Cerebellar nuclear complex (tissue), 1 donor: ENCODE measurements at places on chromosomes 2 and 18.
A peak's percentile ranks its signal among the peaks of the same experiment; 100 is the strongest.

DNA sequence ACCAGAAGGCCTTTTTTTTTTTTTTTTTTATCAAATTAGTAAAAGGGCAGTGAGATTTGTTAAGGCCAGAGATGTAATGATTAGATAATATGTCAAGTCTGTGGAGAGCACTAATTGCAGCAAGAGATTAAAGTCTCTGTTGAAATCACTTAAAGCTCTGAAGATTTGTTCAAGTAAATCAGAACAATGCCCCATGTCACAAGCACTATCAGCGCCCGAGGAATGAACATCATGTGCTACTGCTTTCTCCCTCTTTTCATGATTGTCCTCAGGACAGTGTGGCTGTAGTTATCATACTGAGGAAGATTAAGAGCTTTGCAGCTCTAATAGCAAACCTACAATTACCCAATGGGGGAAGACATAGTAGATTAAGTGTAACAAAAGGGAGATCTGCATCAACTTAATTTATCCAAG is 71.1 kb downstream of the TDRD15 start:
- no peak for DNase-seq

- no peak for DNase-seq
Observed at GRCh38 chr18:12258719-12259705, 4.9 kb downstream of the CIDEA start.

DNA sequence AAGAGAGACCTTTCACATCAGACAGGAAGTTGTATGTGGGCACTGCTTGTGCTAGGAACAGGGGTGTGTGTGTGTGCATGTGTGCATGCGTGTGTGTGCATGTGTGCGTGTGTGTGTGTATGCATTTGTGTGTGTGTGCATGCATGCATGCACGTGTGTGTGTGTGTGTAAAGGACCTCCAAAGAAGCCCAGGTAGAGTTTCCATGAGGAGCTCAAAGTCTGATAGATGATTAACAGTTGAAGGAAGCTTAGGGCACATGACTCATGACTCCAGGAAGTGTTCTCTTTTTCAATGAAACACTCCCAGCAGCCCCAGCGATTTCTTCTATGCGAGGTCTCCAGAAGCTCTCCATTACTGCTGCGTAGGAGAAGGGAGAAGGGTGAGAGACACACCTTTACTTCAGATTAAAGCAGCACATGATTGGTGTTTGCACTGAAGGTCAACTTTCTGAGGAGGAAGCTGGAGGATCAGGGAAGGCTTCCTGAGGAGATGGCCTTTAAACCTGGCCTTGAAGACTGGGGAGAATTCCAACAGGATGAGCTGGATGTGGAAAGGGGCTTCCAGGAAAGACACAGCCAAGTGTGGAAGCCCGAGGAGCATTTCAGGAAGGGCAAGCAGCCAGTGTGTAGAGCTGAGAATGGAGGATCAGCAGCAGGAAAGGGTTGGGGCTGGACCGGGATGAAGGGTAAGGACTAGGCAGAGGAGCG is 77.7 kb downstream of the SMAD4 start:
- no peak for DNase-seq

- no peak for DNase-seq
Observed at GRCh38 chr18:51342815-51343214, 145.3 kb upstream of the MEX3C start.

GRCh38 chr2:24210106-24210455 is 35.2 kb downstream of the FAM228A start:
- no peak for DNase-seq

- DNase-seq: no peak
Observed at GRCh38 chr2:190996338-190996946, 17.5 kb downstream of the STAT1 start.

DNA sequence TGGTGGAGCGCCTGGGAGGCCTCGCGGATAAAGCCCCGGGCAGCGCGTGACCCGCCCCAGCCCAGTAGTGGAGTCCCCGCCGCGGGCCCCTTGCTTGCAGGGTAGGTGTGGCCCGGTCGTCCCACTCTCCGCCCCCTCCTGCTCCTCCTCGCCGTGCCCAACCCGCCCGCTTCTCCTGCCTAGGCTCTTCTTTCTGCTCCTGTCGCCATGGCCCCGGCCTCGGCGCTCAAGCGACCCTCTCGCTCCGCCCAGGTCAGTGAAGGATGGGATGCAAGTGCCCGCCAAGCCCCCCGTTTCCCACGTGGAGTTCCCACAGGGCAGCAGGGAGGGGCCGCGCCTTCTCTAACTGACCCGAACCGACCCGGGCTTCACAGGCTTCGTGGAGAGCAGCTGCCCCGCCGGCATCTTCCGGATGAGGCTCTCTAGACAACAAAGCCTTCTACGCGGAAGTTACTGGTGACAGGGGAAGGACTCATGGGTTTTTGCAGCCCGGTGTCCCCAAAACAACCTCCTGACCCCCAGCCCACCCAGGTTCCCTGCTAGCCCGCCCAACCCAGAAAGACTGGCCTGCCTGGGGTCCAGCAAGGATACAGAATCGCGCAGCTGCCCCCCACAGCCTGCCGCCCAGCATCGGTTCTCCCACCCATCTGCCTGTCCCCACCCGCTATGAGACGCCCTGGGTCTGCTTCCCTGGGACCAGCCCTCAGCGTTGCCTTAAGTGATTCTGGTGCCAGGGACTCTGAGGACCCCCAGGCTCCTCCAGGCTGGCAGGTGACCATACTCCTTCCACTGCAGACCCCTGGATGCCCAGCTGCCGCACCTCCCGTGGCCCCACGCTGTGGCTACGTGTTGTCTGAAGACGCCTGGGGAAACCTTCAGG is 32.8 kb downstream of the TTC32 start:
- DNase-seq: no peak

- no peak for DNase-seq
Observed at GRCh38 chr2:61799099-61799498, 54.8 kb downstream of the FAM161A start.

DNA sequence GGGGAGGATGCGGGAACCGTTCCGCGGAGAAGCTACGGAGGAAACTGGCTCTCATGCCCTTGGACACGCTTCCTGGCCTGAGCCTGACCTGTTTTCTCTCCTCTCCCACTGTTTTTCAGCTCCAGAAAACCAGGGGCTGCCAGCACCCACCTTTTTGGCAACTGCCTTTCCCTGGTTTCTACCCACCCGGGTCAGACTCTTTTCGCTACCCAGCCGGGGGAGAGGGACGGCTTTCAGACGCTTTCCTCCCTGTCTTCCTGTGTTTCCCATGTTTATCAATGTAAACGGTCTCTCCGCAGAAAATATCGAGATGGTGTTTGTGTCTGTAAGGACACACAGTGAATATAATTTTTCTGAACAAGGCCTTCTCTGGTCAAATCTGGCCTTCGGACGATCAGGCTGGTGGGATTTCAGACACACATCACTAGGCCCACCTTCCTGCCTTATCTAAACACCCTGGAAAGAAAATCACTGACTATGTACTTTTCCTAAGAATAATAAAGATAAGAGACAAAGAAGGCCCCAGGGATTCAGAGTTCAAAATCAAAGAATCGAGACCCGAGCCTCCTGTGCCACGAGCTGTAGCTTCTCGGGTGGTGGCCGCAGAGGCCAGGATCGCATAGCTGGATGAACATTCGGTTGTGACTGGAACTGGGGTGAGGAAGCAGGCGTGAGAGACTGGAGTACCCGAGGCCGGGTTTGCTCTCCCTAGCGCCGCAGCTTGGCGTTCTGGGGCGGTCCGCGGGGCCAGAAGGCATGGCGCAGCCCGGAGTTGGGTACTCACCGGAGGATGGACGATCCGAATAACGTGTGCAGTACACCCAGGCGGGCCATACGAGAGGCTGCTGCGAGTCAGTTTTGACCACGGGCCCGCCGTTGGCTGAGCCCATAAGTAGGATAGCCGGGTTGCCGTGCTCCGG is 1.7 kb downstream of the EN1 start:
- DNase-seq: no peak

- DNase-seq: no peak
Observed at GRCh38 chr2:8197101-8197500, 484.8 kb upstream of the ID2 start.

DNA sequence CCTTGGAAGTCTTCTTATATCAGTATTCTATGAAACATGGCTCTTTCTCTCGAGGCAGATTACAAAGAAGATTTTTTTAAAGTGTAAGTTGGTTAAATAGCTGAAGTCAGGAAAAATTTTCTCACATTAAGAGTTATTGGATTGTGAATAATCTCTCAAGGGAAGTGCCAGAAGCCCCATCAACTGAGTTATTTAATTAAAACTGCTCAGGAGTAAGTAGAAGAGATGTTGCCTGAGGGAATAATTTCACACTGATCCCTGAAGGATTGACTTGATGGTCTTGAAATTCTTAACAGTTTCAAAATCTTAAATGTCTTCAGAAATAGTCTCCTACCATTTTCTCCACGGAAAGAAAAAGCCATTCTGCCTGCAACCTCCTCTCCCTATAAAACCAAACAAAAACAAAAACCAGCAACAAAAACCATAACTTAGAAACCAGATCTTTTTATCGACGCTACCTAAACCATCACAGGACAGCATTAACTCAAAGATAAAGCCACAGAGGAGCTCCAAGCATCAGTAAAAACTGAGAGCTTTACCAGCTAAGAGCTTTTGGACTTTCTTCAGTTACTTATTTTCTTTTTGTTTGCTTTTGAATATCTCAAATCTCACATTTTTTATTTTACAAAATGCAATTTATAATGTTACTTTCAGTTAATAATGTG is 12.9 kb downstream of the CD226 start:
- no peak for DNase-seq

- peak; percentile 81 for DNase-seq
Observed at GRCh38 chr2:127526132-127527000, at the start of gene IWS1. Gene IWS1, minus strand, starts transcription at chr2:127526489. Its CDS starts 281 bp downstream, at chr2:127526208.

- no peak for DNase-seq
Observed at GRCh38 chr2:558302-558642, 118.9 kb downstream of the TMEM18 start.

GRCh38 chr18:32542221-32542798 is 71.6 kb upstream of the GAREM1 start:
- DNase-seq: no peak

DNA sequence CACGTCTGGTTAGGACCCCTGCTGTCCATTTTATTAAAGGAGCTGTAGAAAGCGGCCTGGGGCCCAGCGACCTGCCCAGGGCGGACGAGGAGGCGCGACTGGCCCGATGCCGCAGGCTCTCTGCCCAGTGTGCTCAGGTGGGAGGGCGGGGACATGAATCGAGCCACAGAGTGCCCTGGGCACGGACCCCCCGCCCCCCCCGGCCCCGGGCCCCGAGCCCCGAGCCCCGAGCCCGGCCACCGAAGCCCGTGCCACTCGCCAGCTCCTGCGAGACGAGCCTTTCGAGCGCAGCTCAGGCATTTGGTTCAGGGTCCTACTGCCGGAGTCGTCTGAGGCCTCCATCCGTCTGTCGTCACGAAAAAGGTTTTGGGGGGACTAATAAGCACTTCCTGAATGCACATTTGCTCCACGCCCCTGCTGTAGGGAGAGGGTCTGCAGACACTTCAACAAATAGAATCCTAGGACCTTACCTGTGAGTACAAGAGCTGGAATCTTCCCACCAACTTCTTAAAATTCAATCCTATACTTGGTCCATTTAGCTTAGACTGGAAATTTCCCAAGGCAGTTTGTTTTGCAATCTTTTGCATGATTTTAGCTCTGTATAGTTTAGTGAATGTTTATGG is 602 bp upstream of the ADAM17 start:
- no peak for DNase-seq
